ENCODE measurements at places on chromosomes 7 and 10.

DNA sequence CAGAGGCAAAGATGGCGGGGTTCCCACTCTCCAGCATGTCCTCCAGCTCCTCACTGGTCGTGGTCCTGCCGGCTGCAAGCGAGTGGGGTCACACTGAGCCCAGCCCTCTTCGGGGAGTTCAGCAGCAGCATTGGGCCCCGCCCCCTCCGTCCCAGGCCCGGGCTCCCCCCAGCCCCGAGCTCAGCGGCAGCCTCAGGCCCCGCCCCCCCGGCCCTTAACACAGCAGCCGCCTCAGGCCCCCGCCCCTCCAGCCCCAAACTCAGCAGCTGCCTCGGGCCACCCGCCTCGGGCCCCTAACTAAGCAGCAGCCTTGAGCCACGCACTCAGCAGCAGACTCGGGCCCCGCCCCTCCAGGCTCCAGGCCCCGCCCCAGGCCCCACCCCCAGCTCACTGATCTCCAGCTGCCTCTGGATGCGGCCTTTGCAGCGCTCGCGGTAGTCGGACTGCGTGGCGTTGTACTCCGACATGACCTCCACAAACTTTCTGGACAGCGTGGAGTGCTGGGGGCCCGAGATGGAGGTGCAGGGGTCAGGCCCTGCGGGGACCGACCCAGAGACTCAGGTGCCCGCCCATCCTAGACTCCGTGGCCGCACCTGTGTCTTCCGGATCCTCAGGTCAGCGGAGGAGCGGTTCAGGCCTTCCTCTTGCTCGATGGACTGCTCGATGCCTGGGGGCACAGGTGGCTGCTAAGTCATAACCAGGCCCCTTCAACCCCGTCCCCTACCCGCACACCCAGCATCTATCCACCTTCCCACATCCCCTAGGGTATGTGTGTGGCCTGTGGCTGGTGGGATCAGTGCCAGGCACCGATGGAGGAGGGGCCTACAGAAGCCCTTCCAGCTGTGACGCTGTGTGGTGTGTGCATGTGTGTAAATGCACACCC lies 15.5 kb downstream of the STX1A start:
- DNase-seq, result no peak

- no peak for DNase-seq
Measured at GRCh38 chr7:158110661-158111048, 477.0 kb downstream of the PTPRN2 start.

GRCh38 chr10:10160821-10161312 lies 856.8 kb upstream of the CELF2 start:
- DNase-seq, result no peak

GRCh38 chr7:54242776-54243175 lies 299.4 kb upstream of the VSTM2A start:
- DNase-seq, result no peak

GRCh38 chr7:47473499-47474210 lies 108.3 kb downstream of the TNS3 start:
- peak; percentile 39 for DNase-seq

DNA sequence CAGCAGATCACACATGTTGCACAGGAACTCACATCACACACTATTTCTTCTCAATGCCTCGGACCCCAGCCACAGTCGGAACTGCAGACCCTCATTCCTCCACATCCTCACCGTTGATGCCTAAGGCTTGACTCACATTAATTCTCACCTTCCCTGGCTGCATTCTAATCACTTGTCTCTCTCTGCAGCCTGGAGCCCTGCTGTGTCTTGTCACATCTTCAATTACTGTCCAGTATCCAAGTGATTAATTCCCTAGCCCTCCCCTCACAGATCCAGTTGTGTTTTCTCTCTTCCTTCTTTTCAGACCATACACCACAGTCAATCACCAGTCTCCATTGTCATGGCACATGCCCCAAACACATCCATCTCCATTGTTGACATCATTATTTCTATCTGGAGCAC lies 592.4 kb upstream of the IGFBP3 start:
- no peak for DNase-seq

DNA sequence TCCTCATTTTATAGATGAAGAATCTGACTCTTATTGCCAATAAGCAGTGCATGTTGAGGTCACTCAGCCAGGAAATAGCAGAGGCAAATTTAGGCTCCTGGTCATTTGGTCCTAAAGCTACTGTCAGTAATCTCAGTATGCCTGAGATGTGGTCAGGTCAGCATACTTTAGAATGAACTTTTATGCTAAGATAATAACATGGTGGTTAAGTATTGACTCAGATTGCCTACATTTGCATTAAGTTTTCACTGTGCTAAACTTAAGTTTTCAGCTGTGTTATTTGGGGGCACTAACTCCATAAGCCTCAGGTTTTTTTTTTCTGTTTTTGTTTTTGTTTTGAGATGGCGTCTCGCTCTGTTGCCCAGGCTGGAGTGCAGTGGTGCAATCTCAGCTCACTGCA lies 35.9 kb upstream of the CCSER2 start:
- no peak for DNase-seq

DNA sequence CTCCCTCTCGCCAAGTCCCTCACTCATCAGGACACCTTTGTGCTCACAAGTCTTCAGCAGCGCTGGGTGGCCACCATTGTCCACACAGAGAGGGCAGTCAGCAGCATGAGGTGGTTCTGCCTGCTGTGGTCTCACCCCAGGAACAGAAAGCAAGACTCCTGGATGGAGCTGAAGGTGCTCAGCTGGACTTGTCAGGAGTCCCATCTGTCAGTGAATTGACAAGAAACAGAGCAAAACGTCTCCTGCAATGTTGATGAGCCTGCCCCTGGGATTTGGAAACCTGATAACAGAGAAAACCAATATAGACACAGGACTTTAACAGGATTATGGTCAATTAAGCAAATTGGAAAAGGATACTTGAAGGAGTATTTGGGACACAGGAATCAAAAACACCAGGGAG lies 122.2 kb upstream of the PRSS58 start:
- DNase-seq, result no peak

GRCh38 chr10:8588135-8588534 lies 533.6 kb downstream of the GATA3 start:
- DNase-seq, result no peak
